Fibroblast of the aortic adventitia (primary cell): ENCODE measurements at places on chromosomes 2 and 18. TPM values are rescaled to one million over a fixed set of nuclear protein-coding genes. Genes with fewer than 3 reads are reported as not detected.

CDH19 gene
- total RNA-seq, result not detected in 2 replicates

CAPN14 gene
- 0.09 and 0.16 TPM in 2 replicates for total RNA-seq

FBXO48 gene
- total RNA-seq, result under 0.01 and 0.99 TPM in 2 replicates

HOXD4 gene
- total RNA-seq, result 1.1 TPM in 1 of 2 replicates, not detected in the other

ASPRV1 gene
- 0.54 TPM in 1 of 2 replicates, not detected in the other for total RNA-seq

POLR1B gene
- 12.2 and 15.3 TPM in 2 replicates for total RNA-seq

VAMP8 gene
- 0.54 and 1.7 TPM in 2 replicates for total RNA-seq

MALT1 gene
- total RNA-seq, result 18.3 and 56.1 TPM in 2 replicates

REG3A gene
- total RNA-seq, result not detected in 2 replicates

DSG4 gene
- total RNA-seq, result not detected in 2 replicates

AFTPH gene
- total RNA-seq, result 23.6 and 29.8 TPM in 2 replicates
